ENCODE measurements at places on chromosomes 7 and 10.

- DNase-seq = no peak
These were observed 206.7 kb upstream of the POT1 start for GRCh38 chr7:125136341-125136740.

- no peak for DNase-seq
These were observed 3.1 kb upstream of the PTF1A start for GRCh38 chr10:23189024-23189423.

GRCh38 chr7:115297656-115298055 is 375.8 kb downstream of the MDFIC start:
- peak; percentile 90 for DNase-seq

DNA sequence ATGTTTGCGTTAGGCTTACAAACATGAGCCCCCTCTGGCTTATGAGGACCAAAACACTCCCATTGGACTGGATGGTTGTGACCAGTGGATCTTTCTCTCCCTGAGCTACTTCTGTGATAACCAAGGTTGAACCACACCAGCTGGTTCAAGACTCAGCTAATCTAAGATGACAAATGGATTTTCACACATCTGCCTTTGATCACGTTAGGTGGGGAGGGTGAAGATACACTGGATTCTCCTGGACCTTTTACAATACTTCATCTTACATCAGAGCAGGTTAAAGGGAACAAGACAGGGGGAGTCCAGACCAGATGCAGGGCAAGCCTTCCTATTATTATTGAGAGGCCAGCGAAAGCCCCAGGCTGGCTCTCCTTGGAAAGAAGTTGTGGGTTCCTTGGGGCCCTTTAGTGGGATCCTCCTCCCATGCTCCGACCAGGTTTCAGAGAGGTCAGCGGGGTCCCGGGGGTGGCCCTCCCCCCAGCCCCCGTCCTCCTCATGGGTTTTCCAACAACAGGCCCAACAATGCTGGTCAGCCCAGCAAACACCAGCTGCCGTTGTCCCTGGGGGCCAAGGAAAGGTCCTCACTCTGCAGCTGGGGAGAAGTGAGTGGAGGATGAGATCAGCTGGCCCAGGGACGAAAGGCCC is 2.8 kb downstream of the GFRA1 start:
- DNase-seq = no peak

- DNase-seq = no peak
These were observed 1005.8 kb downstream of the GATA3 start for GRCh38 chr10:9060314-9060713.

DNA sequence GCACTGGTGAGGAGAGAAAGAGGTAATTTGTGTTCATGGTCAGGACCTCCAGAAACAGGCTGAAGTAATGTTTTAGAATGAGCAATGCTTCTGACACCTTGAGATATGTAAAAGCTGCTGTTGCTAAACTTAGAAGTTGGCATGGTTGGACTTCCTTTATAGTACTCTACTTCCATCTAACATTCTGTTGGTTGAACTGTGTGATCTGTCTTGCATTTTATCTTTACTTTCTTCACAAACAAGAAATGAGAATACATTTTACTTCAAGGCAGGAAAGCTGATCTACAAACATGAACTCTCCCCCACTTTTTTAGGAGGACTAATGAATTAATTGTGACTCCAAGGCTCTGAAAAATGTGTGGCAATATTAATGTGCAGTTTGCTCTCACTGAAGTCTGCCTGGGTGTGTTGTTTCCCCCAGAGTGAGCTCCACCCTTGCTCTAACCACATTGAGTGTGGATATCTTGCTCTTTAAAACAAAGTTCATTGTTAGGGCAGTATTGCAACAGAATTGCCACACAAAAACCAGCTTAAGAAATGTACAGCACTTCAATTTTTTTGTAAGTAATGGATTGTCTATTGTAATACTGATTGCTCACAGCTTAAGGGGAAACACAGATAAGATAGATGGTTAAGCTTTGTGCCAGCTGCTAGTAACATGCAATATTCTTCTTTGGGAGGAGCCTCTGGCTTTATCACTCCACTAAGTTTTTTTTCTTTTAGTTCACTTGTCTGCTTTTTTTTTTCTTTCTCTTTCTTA is 69.0 kb downstream of the ADD3 start:
- peak; percentile 95 for DNase-seq

- no peak for DNase-seq
These were observed 155.0 kb upstream of the LYZL2 start for GRCh38 chr10:30784524-30784896.

DNA sequence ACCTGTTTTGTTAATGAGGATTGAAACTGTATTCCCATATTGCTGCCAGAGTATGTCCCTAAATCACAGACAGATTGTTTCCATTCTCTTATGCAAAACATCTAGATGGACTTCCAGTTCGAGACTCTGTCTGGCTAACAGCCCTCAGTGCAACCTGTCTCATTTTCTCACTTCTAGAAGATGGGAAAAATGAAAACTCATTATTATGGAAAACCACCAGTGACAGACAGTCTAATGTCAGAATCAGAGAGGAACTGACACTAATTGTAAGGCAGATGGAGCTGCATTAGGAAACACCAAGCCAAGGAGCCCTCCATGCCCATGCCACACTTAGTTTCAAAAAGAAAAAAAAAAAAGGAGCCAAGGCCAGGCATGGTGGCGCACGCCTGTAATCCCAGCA is 61.6 kb downstream of the NPSR1 start:
- no peak for DNase-seq

DNA sequence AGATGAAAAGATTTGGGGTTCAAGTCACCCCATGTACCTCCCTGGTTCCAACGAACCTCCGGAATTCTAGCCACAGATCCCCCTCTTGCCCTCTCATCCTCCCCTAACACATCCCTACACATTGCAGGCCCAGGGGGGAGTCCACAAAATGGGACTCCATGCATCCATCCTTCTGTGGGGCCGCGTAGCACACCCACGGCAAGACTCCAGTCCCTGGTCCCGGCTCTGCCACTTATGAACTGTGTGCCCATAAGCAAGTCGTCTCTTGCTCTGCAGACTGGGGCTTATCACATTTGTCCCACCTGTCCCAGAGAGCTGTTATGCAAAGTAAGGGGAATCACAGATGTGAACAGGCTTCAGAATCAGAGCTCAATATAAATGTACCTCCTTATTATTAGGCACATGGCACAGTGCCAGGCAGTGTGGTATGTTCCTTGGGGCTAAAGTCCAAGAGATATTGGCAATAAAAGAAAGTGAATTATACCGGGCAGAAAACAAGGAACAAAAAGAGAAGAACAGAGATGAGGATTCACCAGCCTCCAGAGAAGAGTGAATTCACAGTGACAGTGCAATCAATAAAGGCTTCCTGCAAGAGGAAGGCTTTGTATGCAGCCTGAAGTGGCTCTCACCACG is 73.9 kb downstream of the KCNMA1 start:
- no peak for DNase-seq

- DNase-seq = no peak
These were observed 187.1 kb downstream of the KIF20B start for GRCh38 chr10:89888321-89889070.

GRCh38 chr7:29285444-29285793 is 90.8 kb downstream of the CHN2 start:
- DNase-seq = peak; percentile 99

DNA sequence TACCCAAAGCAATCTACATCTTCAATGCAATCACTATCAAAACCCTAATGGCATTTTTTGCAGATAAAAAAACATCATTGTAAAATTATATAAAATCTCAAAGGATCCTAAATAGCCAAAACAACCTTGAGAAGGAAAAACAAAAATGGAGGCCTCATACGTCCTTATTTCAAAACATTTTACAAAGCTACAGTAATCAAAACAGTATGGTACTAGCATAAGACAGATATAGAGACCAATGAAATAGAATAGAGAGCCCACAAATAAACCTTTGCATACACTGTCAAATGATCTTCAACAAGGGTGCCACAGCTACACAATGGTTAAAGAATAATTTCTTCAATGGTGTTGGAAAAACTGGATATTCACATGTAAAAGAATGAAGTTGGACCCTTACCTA is 34.5 kb downstream of the PDLIM1 start:
- DNase-seq = no peak

- DNase-seq = no peak
These were observed 945 bp downstream of the ADD3 start for GRCh38 chr10:110008518-110009339.

- DNase-seq = no peak
These were observed 4.0 kb upstream of the LFNG start for GRCh38 chr7:2515424-2516193.

- DNase-seq = no peak
These were observed 31.1 kb upstream of the TOMM7 start for GRCh38 chr7:22853674-22854157.
